Esophagus muscularis mucosa (tissue), 4 donors: ENCODE measurements at places on chromosomes 4 and X.

DNA sequence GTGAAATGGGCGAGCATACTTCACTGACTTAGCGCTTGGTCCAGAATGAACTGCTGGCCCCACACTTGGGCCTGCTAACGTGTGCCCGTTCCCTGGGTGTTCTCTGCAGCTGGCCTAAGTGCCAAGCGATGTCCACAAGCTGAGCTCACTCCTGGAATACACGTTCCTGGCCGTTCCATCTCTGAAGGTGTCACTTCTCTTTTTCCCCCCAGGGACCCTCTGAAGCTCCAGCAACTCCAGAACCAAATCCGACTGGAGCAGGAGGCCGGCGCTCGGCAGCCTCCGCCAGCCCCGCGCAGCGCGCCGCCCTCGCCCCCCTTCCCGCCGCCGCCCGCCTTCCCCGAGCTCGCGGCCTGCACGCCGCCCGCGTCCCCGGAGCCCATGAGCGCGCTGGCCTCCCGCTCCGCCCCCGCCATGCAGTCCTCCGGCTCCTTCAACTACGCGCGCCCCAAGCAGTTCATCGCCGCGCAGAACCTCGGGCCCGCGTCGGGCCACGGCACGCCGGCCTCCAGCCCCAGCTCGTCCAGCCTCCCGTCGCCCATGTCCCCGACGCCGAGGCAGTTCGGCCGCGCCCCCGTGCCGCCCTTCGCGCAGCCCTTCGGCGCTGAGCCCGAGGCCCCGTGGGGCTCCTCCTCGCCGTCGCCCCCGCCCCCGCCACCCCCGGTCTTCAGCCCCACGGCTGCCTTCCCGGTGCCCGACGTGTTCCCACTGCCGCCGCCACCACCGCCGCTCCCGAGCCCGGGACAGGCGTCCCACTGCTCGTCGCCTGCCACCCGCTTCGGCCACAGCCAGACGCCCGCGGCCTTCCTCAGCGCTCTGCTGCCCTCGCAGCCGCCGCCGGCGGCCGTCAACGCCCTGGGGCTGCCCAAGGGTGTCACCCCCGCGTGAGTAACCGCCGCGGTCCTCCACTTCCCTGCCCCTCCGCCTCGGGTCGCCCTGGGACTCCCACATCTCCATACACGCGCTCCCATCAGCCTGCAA is 132.3 kb downstream of the CBR4 start:
- DNase-seq = no peak

GRCh38 chr4:94274912-94275311 is 67.2 kb downstream of the SMARCAD1 start:
- no peak for DNase-seq

DNA sequence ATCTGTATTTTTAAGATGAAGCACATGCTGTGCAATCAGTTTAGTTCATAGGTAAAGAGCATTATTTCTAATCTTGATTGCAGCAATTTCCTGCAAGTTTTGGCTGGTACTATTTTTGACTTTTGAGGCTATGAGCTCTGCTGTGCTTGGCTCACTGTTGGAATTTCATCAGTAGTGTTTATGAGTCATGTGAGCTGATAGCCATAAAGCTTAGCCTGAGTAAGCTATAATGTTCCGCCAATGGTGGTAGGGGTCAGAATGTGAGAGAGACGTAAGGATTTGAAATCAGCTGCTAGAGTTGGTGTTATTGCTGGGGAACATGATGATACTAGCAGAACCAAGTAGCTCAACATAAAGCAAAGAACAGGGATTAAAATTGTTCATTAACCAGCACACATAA is 590.9 kb upstream of the GNPDA2 start:
- no peak for DNase-seq

GRCh38 chr4:7402526-7402925 is 32.2 kb downstream of the PSAPL1 start:
- no peak for DNase-seq

GRCh38 chr4:150972592-150972991 is 42.5 kb downstream of the LRBA start:
- no peak for DNase-seq

- DNase-seq = no peak
These were observed 111.7 kb upstream of the TAPT1 start for GRCh38 chr4:16337936-16338335.

DNA sequence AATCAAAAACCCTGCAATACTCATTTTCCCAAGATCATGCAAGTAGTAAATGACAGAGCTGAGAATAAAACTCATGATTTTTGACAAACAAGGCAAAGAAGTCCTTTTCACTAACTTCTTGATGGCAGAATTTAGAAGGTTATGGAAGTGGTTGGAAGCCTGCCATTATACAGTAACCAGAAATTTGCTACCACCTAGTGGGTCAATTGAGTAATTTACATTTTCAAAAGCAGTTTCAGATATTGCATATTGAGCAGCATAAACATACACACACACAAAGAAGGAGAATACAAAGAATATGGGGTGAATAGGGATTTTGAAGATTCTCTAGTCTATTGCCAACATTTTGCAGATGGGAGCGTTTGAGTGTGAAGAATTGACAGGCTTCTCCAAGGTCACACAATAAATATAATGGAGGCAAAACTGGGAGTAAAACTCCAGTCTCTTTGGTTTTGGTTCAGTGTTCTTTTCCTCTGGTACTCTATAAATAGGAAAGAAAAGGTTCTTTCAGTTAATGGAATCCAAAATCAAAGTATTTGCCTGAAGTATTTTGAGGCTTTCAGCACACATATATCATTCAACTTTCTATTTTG is 70.2 kb downstream of the GC start:
- no peak for DNase-seq

GRCh38 chr4:155552180-155552579 is 114.5 kb upstream of the GUCY1A1 start:
- DNase-seq = no peak

DNA sequence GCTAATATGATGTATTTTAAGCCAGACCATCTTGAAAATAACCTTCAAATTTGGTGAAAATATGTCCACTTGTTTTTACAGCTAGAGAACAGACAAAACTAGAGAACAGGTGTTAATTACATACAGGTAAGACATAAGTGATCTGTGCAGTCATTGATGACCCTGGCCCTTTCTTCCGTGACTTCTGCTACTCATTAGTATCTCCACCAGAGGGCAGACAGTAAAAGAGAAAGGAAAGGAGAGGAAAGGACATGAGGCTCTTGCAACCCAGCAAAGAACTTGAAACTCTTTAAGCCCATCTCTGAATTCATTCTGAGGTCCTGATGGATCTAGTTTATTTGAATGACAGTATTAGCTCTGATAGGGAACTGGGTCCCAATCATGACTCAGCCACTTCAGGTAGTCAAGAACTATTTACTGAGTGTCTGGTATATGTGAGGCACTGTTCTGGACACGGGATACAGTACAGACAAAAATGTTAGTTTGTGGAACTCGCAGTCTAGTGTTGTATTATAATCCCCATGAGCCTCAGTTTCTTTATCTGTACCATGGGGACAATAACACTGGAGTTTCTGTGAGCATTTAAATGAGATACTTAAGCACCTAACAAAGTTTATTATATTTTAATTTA is 121.0 kb upstream of the TEX13D start:
- no peak for DNase-seq

DNA sequence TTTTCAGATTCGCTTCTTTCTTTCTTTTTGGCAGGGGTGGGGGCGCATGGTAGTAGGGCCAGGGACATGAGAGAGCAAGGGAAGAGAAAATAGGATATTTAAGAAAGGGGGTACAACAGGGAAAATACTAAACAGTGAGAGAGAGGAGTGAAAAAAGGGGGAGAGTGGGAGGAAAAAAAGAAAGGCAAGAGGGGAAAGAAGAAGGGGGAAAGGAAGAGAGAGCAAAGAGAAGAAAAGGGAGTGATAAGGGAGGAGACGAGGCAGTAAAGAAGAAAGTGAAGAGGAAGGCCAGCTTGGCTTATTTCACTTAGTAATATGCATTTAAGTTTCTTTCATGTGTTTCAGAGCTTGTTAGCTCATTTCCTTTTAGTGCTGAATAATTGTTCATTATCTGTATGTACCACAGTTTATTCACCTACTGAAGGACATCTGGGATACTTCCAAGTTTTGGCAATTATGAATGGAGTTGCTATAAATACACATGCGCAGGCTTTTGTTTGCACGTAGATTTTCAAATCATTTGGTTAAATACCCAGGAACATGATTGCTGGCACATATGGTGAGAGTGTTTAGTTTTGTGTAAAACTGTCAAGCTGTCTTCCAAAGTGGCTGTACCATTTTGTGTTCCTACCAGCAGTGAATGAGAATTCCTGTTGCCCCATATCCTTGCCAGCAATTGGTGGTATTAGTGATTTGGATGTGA is 37.3 kb downstream of the CASP6 start:
- DNase-seq = no peak

DNA sequence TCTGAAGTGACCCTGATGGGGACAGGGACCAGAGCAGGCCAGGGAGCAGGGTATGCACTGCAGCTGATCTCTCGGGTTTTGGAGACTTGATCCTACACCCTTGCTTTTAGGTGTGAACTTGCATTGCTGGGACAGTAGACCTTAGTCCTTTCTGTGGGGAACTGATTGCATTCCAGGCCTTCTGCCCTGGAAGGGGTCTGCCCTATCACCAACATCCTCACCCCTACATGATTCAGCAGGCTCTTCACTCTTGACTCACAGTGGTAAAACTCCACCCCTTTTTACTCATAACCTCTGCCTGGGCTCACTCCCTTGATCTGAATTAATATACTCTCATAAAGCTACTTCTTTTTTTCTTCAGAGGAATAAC is 6.6 kb upstream of the DDX60L start:
- DNase-seq = no peak

DNA sequence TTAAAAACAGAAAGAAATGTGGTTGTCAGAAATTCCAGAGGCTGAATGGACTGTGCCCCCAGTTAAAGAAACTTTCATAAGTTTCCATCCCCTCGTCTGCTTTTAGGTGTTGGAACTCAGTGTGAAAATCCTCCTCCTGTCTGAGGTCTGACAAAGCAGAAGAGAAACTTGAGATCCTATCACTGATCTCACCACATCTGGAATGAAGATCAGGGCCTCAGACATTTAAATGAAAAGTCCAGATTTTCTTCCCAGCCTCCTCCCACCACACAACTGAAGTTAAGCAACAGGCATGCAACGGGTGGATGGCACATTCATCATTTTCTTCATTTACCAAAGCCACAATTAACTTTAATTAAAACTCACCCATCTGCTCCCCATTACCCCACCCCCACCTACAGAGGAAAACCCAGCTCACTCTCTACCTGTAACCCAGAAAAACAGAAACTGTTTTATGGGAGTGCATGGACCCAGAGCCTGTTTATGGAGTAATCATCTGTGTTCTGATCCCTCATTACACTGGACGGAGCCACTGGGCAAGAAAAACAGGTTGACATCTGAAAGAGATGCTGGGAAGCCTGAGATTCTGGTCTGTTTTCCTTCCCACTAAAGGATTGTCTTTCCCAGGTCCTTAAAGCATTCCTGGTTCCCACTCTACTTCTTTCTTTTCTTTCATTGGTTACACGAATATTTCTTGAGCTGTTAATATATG is 58.1 kb upstream of the HOPX start:
- no peak for DNase-seq

GRCh38 chr4:78369679-78370078 is 181.9 kb upstream of the ANXA3 start:
- DNase-seq = no peak

GRCh38 chr4:108954880-108955279 is 192.0 kb upstream of the ETNPPL start:
- no peak for DNase-seq

GRCh38 chrX:47992095-47992380 is 11.8 kb downstream of the ZNF182 start:
- no peak for DNase-seq

DNA sequence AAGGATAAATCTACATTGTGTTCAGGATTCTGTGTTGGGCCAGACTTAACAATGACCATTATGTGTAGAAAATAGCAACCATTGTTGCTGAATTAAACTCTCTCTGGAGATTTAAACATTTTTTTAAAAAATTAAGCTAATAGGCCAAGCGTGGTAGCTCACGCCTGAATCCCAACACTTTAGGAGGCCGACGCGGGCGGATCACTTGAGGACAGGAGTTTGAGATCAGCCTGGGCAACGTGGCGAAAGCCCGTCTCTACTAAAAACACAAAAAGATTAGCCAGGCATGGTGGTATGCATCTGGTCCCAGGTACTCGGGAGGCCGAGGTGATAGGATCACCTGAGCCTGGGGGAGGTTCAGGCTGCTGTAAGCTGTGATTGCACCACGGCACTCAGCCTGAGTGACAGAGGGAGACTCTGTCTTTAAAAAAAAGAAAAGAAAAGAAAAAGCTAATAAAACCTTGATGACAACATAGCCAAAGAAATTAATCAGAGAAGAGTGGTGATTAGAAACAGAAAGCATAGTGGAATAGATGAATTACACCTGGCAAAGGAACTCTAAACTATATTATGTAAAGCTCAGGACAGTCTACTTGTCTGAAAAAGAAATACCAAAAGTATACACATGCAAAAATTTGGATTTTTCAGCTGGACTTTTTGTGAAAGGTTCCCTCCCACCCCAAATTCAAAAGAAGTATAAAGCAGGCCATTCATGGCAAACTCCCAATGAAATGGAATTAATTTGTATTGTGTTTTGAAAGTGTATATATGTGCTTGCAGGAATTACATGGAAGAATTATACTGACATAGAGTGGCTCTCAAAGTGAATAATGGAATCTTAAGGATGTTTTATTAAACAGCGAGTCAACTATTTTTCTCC is 21.9 kb downstream of the PLS3 start:
- no peak for DNase-seq

DNA sequence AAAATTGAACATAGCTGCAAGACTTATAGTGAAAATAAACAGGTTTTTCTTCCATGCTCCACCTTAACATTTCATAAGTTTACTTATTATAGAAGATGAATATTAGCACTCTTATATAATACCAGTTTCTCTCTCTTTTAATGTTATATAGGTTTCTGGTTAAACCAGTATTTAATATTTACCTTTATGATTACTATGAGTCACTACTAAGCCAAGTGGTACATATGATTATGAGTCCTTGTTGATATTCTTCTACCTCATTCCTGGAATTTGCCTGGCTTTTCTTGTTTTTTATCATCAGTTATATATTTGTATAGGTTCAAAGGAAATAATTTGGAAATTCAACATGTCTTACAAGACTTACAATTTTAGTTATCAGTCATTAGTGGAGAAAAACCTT is 89.9 kb upstream of the MAOA start:
- DNase-seq = no peak

DNA sequence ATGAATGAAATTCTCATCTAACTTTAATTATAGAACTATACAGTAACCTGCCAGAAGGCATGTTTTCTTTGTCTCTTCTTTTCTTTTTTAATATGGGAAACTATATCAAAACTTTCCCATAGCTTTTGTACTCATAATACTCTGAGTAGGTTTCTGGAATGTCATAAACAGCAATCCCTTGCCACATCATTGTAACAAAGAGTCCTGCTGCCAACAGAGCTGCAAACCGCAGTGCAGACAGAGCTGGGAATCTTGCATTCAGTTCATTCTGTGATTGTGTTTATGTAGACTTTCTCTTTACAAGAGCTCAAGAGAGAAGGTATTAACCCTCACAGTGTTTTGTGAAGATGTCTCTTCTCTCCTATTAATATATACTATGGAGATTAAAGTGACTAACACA is 304.4 kb upstream of the SLIT2 start:
- no peak for DNase-seq

GRCh38 chr4:18366892-18367291 is 345.3 kb upstream of the LCORL start:
- DNase-seq = no peak
